ENCODE measurements at places on chromosomes 1 and 21.

DNA sequence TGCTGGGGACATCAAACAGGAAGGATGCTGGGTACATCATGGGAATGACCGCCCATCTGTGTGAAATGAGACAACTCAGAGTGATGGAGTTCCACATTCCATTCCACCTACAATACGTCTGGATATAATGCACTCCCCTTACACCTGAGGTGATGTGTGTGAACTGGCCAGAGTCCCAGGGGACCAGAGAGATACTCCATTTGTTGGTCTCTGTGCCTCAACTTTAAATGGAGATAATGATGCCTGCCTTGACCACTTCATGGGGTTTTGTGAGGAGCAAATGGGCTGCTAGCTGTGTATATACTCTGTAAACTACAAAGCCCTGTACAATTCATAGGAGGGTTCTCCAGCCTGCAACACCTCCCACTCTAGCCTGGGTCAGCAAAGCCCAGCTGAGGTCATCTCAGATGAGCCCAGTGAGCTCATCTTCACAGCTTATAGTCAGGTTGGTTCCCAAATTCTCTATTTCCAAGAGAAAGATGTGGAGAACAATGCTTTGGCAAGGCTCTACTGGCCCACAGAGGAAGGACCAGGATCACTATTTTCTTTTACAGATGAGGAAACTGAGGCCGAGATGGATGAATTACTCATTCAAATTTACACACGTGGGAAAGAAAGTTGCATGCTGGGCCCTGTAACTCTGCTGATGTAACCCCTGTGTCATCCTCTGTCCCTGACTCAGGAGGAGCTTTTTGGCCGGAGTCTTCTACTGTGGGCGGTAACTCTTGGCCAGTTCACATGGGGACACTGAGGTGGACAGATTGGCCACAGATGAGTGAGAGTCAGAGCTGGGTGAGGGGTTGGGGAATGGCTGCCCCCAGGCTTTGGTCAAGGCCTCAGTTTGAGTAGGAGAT is 105.6 kb upstream of the GCLM start:
- DNase-seq = no peak

DNA sequence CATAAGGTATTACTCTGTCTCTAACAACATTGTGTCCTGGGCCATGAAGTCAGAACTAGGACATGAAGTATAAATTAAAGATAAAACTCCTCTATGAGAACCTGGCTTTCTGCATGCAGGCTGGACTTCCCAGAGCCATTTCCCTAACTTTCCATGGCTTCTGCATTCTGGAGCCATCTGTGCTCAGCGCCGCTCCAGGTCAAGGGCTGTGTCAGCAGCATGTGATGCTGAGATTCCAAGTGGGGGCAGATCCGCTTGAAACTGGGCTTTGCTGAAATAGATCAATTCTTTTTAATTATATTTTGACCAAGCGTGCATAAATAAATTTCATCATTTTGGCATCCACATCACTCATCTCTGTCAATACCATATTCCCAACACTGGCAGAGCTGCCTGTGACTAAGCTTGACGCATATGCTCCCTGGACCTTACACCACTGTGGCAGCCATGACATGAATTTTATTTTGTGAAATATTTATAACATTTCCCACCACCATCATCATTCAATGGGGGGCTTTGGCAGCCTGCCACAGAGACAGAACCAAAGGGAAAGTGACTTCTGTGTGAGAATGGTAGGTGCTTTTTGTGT is 110.4 kb upstream of the KCNK1 start:
- DNase-seq = no peak

GRCh38 chr21:30942192-30942591 is 60.8 kb upstream of the KRTAP11-1 start:
- DNase-seq = no peak

DNA sequence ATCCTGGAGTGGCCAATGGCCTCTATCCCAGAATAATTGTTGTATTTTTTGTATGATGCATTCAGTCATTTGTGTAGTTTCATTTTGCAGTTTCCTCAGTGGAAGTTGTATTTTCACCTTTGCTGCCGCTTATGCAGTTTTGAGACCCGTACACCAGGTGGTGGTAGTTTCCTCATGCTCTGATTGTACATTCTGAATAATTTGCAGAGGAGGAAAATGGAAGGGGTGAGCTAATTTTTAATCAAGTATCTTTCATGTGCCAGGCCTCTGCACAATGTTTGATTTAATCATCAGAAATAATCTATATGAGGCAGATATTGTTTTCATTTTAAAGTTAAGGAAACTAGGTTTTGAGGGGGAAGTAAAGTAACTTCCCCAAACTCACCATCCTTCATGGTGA is 29.5 kb downstream of the HLX start:
- no peak for DNase-seq

DNA sequence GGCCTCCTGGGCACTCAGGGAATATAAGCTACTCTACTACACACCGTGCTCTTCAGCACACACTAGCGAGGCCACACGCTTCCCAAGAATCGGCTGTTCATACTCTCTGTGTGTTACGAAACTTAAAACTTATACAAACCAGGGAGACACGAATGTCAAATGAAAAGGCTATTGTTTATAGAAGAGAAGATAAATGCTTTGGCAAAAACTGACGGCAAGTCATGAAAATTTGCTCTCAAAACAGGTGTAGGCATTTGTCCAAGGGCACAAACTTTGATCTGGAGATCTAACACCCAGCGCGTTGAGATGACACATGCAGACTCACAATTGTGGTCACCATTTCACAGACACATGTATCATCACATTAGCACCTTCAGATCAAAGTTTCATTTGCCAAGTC is 46.1 kb downstream of the USP48 start:
- no peak for DNase-seq

DNA sequence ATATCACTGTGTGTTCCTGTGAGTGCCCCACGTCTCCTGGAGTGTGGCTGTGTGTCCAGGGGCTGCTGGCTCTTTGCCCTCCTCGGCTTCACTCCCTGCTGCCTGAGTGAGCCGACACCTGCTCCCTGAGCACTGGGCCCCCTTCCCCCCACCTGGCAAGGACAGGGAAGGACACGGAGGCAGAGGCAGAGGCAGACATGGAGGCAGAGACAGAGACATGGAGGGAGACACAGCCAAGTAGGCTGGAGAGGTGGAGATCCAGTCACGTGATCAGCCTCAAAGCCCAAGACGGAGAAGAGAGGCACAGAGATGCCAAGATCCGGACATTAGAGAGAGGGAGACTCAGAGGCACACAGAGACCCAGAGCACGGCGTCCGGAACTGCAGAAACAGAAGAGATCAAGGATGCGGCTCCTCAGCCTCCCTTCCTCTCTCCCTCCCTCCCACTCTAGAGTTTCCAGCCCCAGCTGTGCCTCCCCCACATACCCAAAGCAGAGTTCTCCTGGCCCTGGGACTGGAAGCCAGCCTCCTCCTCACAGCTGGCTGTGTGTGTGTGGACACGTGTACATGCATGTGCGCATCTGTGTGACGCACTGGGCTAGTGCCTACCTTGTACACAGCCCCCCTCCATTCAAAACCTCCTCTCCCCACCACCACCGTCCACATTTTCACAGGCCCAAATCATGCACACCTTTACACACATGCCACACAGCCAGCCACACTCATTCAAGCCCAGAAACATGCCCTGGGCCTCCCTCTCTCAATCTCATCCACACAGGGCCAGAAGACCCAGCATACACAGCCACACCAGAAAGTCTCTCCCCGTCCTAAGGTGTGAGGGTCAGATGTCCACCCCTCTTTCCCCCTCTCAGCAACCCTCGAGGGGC is 39.1 kb upstream of the WASF2 start:
- no peak for DNase-seq

DNA sequence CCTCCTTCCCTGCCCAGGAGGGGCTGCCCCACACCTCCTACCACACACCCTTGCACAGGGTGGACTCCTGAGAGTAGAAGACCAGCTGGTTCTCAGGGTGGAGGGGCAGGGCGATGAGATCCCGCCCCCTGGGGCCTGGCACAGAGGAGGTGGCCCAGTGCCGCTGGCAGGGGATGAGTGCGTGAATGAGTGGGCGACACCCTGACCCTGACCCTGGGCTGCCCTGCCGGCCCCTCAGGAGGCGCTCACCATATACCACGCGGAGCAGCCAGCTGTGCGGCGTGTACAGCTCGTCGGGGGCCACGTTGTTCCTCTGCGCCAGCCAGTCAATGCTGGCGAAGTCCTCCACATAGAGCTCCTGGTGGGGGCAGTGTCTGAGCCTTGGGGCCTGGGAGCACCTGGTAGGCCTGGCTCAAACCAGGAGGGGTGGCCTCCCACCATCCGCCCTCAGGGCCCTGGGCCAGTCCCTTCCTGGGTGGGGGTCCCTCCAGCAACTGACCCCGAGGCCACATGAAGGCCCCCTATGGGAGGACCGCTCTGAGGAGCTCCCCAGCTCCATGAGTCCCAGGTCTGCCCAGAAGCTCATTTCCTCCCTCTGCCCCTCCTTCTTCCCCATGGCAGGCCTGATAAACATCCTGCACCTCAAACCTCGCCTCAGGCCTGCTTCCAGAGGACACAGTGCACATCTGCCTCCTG is 13.0 kb downstream of the LSS start:
- DNase-seq = no peak

DNA sequence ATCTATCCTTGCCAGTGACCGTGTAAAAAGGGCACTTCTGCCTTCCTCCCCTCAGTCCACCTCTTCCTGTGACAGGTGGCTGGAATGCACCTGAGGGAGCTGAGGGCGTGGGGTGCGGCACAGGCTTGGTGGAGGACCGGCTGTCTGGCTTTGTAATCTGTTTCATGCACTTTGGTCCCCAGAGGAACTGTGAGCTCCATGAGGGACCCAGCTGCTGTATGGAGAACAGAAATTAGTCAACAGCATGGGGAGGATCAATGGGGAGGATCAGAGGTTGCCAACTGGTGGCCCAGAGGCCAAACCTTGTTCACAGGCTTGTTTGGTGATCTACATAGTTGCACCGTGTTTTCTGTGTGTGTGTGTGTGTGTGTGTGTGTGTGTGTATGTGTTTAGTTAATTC is 19.0 kb upstream of the LUZP1 start:
- no peak for DNase-seq

- no peak for DNase-seq
These were observed 111.0 kb downstream of the POU2F1 start for GRCh38 chr1:167331650-167332049.

Data from stimulated activated CD4-positive, alpha-beta T cell treated with anti-CD3 and anti-CD28 coated beads, Interleukin-15, amount 100 ng/mL, for 1 hour (primary cell).